Endodermal cell (in vitro differentiated cells): ENCODE measurements at places on chromosomes 12 and 14. TPM values are rescaled to one million over a fixed set of nuclear protein-coding genes. Genes with fewer than 3 reads are reported as not detected.

GRCh38 chr12:121804417-121805111 lies 755 bp downstream of the SETD1B start:
- no peaks in the 10 kb centered on the region for H3K27me3 ChIP-seq
- H3K36me3 ChIP-seq, result peaks cover 17% of the 10 kb centered on the region
- peak overlapping the region; percentile 87 for H3K4me3 ChIP-seq
- no peak overlapping the region for H3K27ac ChIP-seq

DNA sequence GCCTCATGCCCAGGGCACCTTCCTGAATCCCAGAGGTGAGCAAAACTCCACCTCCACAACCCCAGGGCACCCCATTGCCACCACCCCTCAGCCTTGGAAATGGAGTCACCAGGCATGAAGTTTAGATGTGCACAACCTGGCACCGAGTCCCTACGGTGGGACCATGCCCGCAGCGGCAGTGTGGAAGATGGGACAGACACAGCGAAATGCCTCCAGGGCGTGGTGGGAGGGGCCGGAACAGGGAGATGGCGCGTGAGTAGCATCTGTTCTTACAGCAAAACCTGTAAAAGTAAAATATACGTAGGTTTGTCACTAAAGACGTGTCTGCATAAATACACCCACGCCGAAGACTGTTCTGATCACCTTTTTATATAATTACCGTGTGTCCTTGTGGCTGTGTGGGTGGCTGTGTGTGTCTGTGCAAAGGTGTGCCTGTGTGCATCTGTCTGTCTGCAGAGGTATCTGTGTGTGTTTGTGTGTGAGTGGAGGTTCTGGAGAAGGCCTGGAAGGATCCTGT lies 17.4 kb upstream of the DEGS2 start:
- no peak overlapping the region for H3K27ac ChIP-seq
- DNase-seq, result no peak
- no peak overlapping the region for H3K4me3 ChIP-seq
- H3K4me1 ChIP-seq, result no peaks in the 10 kb centered on the region
- no peaks in the 10 kb centered on the region for H3K36me3 ChIP-seq
- H3K27me3 ChIP-seq, result no peaks in the 10 kb centered on the region

DNA sequence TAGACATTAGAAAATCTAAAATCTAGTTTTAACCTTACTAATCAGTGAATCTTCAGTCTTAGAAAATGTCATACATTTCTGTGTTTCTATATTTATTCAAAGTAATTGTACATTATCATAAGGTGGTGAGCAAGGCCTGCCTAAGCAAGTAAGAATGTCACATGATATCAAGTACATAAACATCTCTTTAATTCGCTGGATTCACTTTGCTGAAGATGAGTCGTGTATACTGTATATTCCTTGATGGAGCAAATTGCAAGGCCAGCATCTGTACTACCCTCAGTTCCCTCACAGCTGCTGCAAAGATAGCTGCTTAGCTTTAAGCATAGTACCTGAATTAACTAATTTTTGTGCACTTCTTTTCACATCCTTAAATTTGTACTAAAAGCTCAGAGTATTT lies 8.5 kb upstream of the AK7 start:
- H3K27ac ChIP-seq, result no peak overlapping the region
- H3K27me3 ChIP-seq, result no peaks in the 10 kb centered on the region
- H3K36me3 ChIP-seq, result peaks cover 61% of the 10 kb centered on the region
- no peaks in the 10 kb centered on the region for H3K4me1 ChIP-seq
- no peak overlapping the region for H3K4me3 ChIP-seq

RAPGEF3 gene
- 7.7 to 12.0 TPM (median 11.4 TPM) in 3 replicates for total RNA-seq

- no peak for DNase-seq
- H3K27me3 ChIP-seq, result no peaks in the 10 kb centered on the region
- H3K4me3 ChIP-seq, result no peak overlapping the region
- H3K4me1 ChIP-seq, result peaks cover 9% of the 10 kb centered on the region
These were observed 24.4 kb downstream of the DEGS2 start for GRCh38 chr14:100135073-100135472.

CLEC1B gene
- total RNA-seq, result not detected in 3 replicates

AMN gene
- total RNA-seq, result 1.8 to 2.0 TPM (median 1.9 TPM) in 3 replicates

GRCh38 chr12:45989721-45990467 lies 480 bp downstream of the SCAF11 start:
- DNase-seq, result peak; percentile 86
- H3K4me1 ChIP-seq, result peaks cover 4% of the 10 kb centered on the region
- H3K27me3 ChIP-seq, result no peaks in the 10 kb centered on the region
- H3K36me3 ChIP-seq, result peaks cover 19% of the 10 kb centered on the region
- peak overlapping the region; percentile 94 for H3K4me3 ChIP-seq
